Natural killer cell (primary cell): ENCODE measurements at places on chromosomes 7 and 10.

DNA sequence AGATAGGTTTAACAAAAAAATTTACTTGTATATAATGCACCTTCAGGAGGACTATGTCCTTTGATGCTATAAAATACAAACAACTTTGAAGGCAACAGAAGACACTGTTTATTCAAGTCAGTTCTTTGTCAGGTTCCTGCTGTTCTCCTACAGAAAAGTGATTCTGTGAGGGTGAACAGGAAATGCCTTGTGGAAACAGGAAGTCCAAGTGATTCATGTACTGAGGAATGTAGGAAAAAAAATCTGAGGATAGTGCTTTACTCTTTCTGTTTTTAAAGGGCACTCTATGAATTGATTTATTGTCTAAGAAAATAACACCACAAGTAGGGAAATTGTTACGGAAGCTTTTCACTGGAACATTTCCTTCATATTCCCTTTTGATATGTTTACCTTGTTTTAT, 171.9 kb downstream of the HDAC9 start:
- no peak for DNase-seq

DNA sequence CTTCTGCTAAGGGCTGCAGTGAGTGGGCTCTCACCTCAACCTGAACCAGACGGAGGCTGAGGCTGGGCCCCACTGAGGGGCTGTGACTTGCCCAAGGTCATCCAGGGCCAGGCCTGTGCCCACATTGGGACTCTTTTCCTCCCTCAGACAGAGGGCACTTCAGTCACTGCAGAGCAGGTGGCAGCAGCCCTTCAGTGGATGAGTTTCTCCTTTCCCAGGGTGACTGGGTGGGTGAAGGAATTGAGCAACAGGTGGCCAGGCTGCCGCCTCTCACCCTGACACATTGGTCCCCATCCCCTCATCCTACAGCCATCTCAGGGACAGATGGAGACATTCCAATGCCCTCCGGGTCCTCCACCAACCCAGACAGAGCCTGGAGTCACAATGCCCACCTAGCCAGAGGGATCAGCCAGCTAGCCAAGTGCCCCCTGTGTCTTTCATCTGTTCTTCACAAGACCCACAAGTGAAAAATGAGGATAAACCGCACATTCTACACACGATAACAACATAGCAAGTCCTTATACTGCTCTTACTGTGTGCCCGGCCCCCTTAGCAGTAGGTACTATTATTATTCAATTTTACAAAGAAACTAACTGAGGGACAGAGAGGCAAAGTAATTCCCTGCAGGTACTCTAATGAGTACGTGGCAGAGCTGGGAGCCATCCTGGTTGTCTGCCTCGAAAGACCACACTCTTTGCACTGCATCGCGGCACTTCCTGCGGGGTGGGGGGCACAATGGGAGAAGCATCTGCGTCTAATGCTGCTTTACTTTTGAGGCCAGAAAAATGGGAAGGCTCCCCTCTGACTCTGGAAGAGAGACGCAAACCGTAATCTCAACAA, 1.7 kb upstream of the SLC18A3 start:
- no peak for DNase-seq

DNA sequence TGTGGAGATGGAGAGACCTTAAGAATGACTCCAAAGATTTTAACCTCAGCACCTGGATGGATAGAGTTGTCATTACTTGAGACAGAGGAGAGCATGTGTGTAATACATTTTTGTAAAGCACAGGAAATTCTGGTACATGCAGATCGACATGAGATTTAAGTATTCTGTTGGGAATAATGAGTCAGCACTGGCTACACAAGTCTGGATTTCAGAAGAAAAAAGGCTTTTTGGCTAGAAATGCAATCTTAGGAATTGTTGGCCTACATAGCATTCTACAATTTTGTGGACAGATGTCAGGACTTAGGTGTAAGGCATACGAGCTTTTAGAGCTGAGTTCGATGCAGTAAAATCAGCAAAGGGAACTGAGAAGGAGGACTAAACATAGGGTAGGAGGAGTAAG, 24.1 kb upstream of the ANKRD30A start:
- DNase-seq, result no peak

GRCh38 chr7:28723336-28723735, 234.8 kb downstream of the TRIL start:
- DNase-seq, result no peak

- no peak for DNase-seq
Measured at GRCh38 chr10:35611750-35612149, 6.6 kb downstream of the GJD4 start.

DNA sequence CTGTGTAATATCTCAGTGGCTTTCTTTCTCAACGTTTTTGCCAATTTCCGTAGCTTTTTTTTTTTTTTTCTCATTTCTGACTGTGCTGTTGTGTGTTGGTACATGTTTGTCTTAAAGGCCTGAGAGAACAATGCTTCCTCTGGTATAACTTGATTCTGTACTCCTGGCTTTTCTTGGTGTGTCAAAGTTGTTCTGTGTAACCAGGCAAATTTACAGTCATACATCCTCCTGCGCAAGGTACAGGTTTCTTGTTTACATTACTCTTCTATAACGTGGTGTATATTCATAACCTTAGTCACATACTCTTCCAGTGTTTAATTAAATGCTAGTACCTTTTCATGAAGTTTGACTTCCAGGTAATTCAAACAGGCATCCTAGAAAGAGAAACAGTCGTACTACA, 8.3 kb upstream of the ARHGAP12 start:
- DNase-seq, result no peak

GRCh38 chr7:13024121-13024674, 336.8 kb downstream of the ARL4A start:
- no peak for DNase-seq

DNA sequence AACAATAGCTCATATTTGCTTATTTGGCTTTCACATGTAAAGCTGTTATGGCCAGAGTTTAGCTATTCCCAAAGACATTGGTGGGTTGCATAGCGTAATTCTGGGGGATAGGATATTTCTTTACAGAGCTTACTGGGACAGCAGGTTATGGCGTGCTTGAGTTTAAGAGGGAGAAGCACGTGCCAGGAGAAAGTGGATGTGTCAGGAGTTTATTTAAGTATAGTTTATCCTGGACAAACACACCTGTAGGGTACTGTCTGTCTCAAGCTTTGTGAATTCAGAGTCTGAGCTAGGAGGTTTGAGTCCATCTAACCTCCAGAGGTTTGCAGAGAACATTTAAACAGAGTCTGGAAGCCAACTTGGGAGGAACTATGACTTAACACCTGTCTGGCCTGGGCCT, 21.3 kb downstream of the GBF1 start:
- DNase-seq, result no peak

DNA sequence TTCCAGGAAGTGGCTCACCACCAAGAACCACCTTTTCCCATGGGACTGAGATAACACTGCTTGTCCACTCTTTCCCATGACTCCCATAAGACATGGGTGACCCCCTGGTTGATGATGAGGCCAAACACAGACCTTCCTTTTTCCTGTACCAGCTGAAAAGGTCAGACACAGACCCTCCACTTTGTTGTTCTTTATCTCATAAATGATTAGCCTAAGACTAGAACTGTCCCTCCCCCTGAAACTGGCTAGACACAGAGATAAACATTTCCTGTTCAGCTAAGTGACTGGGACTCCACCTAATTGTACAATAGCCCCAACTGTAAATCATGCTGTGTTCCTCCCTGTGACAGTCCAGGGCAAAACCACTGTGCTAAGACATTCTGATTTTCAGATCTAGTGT, 8.2 kb upstream of the NRG3 start:
- no peak for DNase-seq

DNA sequence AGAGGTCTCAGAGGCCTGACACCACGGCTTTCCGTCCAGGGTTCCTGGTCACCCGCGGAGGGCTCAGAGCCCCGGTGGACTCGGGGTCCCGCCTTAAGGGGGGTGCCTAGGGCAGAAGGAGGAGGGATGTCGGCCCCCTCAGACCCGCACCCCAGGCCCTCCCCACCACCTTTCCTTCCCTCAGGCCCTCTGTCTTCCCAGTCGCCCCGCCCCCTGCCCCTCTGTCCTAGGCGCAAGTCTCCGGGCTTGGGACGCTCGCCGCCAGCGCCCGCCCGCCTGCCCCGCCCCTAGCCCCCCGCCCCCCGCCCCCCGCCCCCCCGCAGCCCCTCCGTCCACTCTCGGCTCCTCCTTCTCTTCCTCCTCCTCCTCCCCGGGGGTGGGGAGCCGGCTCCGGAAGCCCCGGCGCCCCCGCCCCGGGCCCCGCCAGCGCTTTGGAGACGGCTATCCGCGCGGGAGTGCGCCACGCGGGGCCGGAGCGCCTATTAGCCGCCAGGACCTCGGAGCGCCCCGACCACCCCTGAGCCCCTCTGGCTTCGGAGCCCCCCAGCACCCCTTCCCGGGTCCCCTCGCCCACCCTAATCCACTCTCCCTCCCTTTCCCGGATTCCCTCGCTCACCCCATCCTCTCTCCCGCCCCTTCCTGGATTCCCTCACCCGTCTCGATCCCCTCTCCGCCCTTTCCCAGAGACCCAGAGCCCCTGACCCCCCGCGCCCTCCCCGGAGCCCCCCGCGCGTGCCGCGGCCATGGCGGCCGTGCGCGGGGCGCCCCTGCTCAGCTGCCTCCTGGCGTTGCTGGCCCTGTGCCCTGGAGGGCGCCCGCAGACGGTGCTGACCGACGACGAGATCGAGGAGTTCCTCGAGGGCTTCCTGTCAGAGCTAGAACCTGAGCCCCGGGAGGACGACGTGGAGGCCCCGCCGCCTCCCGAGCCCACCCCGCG, at the start of gene AEBP1:
Gene AEBP1, plus strand, starts transcription at position 423 of the 937 bp plus-strand sequence. Its CDS starts 321 bp downstream, at position 744.
- DNase-seq, result peak; percentile 51

- DNase-seq, result peak; percentile 2
Measured at GRCh38 chr10:59709395-59710125, at the start of gene SLC16A9. Gene SLC16A9, minus strand, starts transcription at chr10:59709850. Its CDS starts 25,559 bp downstream, at chr10:59684291.

- DNase-seq, result no peak
Measured at GRCh38 chr10:49540056-49540797, 1.3 kb upstream of the ERCC6 start.

- DNase-seq, result no peak
Measured at GRCh38 chr7:134693256-134693655, 46.6 kb downstream of the BPGM start.

GRCh38 chr10:92991513-92991912, 69.1 kb upstream of the CYP26C1 start:
- DNase-seq, result no peak

DNA sequence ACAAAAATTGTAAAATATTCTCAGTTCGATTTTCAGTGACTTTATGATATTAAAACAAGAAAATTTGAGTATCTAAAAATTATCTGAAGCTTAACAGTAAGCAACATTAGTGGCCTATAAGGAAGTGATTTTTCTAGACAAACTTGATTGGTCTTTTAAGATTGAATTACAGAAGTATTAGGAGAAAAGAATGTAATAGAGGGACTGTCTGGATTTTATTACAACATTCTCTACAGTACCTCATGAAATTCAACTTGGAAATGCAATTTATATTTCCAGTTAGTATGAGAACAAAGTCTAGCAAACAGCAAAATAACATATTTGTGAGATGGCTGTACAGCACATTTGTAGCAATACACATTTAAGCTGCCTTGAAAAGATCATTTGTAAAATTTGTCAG, 18.8 kb downstream of the REEP3 start:
- DNase-seq, result no peak

DNA sequence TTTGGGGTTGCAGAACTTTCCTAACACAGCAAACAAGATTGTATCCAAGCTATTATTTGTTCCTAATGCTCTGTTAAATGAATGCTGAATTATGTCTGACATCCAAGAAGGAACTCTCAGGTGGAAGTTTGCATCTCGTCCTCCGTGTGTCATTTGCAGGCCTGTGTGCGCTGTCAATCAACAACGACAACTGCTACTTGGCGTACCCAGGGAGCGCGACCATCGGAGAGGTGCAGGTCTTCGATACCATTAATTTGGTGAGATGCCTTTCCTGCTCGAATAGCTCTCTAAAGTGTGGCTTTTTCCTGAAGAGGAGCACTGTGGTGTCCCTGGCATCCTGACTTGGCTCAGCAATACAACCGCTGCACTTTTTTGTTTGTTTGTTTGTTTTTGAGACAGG, 26.9 kb downstream of the WIPI2 start:
- DNase-seq, result no peak

GRCh38 chr7:116988363-116988989, 35.2 kb downstream of the ST7 start:
- DNase-seq, result no peak

GRCh38 chr10:71338728-71339495, 19.9 kb downstream of the SLC29A3 start:
- no peak for DNase-seq

GRCh38 chr7:52992479-52993162, 42.8 kb upstream of the POM121L12 start:
- no peak for DNase-seq

DNA sequence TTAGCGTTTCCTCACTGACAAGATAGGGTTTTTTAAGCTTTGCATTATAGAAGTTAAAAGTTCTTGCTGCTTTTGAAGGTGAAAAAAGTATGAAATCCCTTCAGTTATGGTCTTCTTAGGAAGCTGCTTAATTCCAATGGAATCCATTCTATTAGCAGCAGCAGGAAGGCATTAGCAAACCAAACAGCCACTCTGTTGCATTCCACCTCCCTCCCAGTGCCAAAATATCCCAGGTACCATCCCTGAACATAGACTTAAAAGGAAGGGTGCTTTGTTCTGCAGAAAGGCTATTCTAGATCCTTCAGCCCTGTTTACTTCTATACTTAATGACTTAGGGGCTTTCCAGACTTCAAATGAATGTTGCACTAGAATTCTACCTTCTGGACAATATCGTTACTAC, 23.8 kb downstream of the ENO4 start:
- DNase-seq, result no peak

DNA sequence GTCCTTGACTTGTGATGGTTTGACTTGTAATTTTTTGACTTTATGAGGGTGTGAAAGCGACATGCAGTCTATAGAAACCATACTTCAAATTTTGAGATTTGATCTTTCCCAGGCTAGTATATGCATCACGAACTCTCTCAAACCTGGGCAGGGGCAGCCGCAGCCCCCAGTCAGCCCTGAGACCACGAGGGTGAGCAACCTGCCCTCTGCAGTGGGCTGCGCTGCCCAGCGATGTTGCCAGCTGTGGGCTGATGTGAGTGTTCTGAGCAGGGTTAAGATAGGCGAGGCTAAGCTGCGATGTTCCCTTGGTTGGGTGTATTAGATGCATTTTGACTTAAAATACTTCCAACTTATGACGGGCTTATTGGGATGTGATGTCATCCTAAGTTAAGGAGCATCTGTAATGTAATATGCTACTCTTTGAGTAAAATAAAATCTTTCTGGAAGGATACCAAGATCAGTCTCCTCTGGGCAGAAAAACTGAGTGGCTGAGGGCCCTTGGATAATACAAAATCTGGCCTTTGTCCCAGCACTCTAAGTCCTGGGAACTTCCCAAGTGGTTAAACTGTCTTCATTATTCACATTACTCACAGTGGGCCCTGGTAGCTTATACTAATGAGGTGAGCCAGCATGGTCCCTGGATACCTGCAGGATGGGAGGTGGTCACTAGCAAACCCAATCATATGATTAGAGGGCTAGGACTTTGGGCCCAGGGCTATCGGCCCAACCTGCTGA, 28.4 kb upstream of the CNPY1 start:
- DNase-seq, result no peak
